COLO829 (cell line): ENCODE measurements at places on chromosomes 5 and 9.
A peak's percentile ranks its signal among the peaks of the same experiment; 100 is the strongest.

- DNase-seq, result no peak
Observed at GRCh38 chr9:130765137-130766020, 69.7 kb upstream of the ABL1 start.

DNA sequence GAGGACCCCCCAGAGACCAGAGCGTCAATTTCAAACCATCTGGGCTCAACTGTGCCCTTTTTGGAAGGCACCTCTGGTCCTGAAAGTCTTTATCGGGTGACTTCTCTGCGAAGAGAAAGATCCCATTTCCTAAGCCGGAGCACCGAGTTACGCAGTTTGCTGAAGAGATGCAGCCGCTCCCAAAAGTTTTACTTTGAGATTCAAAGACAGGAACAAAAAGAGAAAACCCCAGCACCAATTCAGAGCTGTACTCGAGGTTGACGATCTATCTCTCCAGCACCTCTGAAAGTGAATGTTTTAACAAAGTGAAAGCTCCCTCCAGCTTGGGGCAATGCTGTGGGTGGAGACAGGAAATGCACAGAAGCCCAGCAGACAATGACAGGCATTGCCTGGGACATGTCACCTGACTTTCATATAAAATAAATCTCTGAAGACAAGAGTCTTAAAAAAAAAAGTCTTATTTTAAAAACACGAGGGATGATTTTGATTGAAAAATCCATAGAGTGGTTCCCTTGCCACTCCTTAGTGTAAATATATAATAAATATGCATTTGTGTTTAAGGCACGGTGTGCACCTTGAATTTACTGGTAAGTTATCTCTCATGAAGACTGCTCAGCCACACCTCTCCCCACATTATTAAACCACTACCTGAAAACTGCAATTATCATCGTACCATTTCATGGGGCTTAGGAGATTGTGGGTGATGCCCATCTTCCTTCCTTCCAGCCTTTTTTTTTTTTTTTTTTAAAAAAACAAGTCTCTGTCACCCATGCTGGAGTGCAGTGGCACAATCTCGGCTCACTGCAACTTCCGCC, 79.9 kb downstream of the FNBP1 start:
- DNase-seq, result peak; percentile 83

DNA sequence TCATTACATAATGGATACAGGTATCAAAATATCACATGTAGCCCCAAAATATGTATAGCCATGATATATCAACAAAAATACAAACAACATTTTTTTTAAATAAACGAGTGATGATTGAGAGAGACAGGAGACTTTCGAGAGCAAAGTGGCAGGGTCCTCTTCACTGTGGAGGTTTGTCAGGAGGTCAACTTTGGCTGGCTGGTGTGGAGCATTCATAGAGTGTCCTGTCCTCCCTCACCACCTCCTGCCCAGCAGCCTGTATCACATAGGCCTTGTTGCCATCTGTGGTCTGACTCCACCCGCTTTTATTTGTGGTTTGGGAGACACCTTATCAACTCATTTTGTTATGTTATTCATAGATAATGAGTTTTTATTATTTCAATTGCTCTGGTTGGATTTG, 206.9 kb downstream of the SYK start:
- no peak for DNase-seq

DNA sequence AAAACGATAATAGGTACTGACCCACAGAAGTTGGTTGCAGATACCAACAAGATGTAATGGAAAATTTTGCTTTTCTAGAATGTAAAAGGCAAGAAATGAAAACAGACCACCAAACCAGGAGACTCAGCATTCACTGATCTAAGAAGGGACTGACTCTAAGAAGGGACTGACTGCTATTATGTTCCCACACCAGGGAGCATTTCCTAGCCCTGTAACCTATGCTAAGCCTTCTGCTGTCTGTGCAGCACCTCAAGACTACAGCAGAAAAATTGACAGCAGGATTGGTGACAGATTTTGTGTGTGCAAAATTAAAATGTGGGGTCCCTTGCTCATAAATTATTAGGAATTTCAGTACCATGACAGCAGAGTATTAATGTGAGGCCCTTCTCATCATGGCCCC, 154.8 kb downstream of the GABRB2 start:
- no peak for DNase-seq

- no peak for DNase-seq
Observed at GRCh38 chr5:24112420-24112819, 532.4 kb downstream of the CDH10 start.

GRCh38 chr5:161483721-161484120, 62.8 kb downstream of the GABRB2 start:
- DNase-seq, result no peak

DNA sequence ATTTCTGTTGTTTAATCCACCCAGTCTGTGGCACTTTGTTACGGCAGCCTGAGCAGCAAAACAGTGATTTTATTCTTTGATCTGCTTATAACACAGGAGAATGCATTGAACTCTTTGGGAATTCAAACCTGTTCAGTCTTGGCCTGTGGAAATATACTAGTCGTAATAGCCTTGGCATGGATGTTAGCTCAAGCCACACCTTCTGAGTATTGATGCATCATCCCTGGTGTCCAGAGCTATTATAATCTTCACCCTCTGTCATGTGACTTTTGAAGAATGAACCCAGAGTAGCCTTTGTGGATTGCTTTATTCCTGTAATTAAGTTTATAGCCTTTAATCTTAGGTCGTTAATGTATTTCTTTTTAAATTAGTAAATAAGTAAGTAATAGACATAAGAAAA, 50.8 kb upstream of the TEX48 start:
- DNase-seq, result no peak

GRCh38 chr5:9558319-9558965, 12.6 kb upstream of the SEMA5A start:
- no peak for DNase-seq

DNA sequence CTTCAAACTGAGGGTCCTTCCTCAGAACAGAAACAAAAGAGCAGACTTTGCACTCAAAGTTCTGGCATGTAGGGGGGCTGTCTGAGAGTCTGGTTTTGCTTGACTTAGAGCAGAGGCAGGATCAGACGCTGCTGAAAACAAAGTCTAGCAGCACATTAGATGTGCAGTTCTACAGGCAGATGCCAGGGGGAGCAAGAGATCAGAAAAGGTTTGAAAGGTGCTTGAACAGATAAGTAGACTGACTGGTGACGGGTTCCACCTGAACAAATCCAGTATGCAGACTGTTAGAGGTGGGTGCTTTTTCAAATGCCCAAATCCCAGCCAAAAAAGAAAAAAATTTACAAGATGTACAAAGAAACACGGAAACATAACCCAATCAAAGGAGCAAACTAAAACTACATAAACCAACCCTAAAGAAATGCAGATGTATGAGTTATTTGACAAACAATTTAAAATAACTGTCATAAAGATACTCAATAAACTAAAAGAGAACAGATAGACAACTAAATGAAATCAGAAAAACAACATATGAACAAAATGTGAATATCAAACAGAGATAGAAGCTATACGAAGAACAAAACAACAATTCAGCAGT, 194.7 kb upstream of the FREM1 start:
- peak; percentile 7 for DNase-seq

GRCh38 chr9:99162759-99163364, 57.9 kb downstream of the TGFBR1 start:
- DNase-seq, result peak; percentile 61

GRCh38 chr5:52255308-52255707, 532.4 kb upstream of the ITGA1 start:
- DNase-seq, result no peak
